Suprapubic skin (tissue), 4 donors: ENCODE measurements at places on chromosomes 11 and 22.

GRCh38 chr22:31846161-31847115, 92.6 kb downstream of the DEPDC5 start:
- no peak for DNase-seq

DNA sequence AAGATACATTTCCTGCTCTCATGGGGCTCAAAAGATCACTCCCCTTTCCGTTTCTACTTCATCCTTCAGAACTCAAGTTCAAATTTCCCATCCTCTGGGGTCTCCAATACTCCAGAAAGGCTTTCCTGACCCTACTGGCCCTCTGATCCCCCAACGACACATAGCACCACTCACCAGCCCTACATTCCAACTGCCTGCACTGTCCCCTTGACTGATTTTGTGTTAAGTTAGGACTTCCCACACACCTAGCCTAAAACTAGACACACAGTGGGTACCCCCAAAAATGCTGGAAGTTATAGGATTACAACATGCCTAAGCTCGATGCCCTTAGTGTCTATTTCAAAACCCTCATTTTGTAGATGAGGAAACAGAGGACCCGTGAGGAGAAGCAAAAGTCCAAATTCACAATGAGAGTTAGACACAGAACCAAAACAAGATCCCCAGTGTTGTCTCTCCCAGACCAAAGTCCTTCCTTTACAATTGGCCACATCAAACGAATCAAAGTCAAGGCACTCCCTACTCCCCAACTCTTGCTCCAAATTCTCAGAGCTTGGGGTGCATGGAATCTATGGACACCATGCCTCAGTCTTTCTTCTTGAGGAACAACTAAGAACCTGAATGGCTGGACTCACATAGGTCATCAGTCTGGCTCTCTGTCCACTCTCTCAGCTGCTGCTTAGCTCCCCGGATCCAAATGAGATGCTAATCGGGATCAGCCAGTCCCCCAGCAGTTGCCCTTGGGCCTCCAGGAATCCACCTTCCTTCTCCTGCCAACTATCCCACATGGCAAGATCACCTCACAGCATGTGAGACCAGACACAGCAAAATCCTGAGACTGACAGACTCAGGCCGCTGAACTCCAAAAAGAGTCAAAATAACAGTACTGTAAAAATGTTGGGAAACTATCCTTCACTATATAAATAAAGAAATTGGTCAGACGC, 1.7 kb downstream of the CLPB start:
- peak; percentile 13 for DNase-seq

- no peak for DNase-seq
These were observed 1.2 kb upstream of the CERK start for GRCh38 chr22:46739094-46739870.

GRCh38 chr11:69238573-69239351, 55.2 kb upstream of the MYEOV start:
- no peak for DNase-seq

- no peak for DNase-seq
These were observed 724 bp upstream of the RASGRP2 start for GRCh38 chr11:64744544-64745188.

DNA sequence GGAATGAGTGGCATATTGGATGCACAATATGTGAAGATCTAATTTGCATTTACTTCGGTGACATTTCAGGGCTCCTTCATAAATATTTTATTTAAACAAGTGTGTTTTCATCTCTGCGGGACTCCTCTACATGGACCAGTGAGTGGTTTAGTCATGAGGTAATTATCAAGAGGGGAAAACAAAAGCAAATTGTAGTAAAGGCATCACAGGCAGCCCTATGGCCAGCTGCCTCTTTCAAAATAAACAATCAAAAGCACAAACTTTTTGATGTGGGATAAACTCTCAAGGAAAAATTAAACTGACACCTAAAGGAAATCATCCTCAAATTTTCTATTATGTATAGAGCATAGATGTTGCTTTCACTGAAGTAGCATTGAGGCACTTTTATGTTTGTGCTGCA, 6.0 kb downstream of the SYT9 start:
- DNase-seq, result no peak

GRCh38 chr11:119367661-119368120, 13.8 kb downstream of the USP2 start:
- DNase-seq, result no peak

DNA sequence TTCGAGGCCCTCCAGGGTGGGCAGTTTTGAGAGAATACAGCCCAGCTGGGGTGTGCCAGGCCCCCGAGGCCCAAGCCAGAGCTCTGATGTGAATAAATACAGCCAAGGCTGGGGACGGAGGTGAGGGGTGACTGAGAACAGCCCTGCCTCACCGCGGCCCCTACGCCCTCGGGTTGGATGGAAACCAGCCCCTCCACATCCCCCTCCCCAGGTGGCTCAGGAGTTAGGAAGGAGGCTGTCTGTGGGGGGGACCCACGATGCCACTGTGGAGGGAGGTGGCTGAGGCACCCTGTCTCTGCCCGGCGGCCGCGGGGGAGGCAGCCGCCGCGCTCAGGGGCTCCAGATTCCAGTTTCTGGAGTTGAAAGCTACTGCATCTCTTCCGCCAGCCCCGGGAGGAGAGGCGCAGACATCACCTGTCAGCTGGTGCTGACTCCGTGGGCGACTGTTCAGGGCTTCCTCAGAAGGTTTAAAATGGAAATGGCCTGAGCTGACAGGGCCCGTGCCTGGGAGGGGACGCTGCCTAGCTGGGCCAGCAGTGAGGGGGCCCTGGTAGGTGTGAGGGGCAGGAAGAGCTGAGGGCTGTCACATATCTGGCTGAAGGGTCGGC, 1.4 kb downstream of the FLRT1 start:
- no peak for DNase-seq

- no peak for DNase-seq
These were observed 11.9 kb downstream of the C22orf31 start for GRCh38 chr22:29049655-29050263.

- no peak for DNase-seq
These were observed 4.1 kb downstream of the SLC25A45 start for GRCh38 chr11:65378208-65378927.

- no peak for DNase-seq
These were observed 90.4 kb downstream of the CWC15 start for GRCh38 chr11:94882931-94883330.

DNA sequence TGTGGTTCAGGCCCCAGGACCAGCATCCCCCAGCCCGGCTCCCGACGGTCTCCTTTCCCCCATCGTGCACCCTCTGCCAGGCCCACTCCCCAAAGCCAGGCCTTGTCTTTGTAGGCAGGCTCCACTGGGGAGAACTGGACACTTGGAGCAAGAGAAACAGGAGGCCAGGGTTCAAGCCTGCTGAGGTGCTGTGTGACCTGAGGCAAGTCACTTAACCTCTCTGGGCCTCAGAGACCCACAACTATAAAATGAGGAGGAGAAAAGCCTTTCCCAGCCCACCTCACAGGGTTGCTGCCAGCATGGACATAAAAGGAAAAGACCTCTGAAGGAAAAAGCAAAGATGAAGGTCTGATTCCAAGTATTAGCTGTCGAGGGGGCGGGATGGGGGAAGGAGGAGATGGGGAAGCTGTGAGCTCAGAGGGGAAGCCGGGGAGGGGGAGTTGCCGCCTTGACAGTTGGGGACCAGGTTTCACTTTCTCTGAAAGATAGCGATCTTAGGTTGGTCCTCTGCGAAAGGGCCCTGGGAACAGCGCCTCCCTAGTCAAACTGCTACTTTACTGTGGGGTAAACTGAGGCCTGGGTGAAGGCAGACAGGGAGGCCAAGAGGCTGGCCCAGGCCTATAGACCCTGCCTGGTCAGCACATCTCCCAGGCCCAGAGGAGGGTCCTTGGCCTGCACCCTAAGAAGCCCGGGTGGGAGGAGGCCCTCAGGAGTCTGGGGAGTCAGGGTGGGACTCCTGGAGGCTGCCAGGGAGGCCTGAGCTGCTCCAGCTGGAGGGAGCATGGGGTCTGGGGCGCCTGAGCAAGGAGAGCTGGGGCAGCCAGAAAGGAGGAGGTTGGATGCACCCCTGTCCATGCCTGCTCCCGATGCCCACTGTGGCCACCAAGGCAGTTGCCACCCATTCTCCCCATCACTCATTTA, 991 bp upstream of the OSM start:
- no peak for DNase-seq

- DNase-seq, result no peak
These were observed 151.8 kb upstream of the CCDC90B start for GRCh38 chr11:83437939-83438338.

DNA sequence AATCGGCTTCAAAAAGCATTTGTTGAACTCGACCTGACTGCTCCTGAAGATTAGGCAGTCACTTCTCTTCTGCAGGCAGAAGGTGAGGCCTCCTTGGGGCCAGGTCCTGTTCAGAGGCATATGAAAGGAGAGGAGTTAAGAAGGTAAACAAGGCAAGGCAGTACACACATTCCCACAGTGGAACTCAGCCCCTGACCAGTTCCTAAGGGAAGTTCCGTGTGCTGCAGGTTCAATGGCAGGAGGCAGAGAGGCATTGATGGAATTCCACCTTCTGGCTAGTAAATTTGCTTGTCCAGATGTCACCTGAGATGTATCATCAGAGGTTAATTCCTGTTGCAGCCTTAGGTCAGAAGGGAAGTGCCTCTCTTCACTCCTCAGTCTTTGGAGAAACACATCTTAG, 337.0 kb upstream of the MTNR1B start:
- no peak for DNase-seq

DNA sequence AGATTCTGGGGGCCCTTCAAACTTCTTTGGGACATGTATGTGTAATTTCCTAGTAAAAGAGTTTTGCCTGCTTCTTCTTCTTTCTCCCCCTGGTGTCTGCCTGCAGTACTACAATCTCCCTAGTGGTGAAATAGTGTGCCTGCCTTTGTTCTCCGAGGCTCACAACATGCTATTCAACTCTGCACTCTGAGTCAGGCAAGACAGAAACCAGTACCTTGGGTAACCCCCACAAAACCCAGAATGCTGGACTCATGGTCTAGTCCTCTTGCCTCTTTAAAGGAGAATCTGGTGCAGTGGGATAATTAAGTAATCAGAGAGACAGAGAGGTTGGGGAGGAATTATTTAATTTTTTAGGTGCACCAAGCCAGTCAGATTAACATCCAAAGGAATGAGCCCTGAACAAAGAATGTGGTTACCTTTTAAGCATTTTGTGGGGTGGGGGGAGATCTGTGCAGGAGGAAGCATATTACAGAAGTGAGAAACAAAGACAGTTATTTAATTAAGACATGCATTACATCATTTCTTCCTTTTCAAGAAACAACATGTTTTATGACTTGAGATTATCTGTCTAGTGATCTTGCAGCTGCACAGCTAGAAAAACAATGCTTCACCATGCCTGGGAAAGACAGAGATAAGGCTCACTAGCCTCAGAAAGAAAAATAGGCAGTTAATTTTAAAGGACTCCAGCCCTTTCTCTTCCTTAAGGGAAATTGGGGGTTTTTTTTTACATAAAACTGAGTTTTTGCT, 11.0 kb upstream of the MS4A6A start:
- DNase-seq, result no peak

- no peak for DNase-seq
These were observed 21.2 kb downstream of the TTC28 start for GRCh38 chr22:28658448-28658847.

- DNase-seq, result no peak
These were observed 14.5 kb upstream of the ARHGAP42 start for GRCh38 chr11:100672498-100673033.

- DNase-seq, result no peak
These were observed 3.2 kb upstream of the MUC6 start for GRCh38 chr11:1039481-1040427.

- no peak for DNase-seq
These were observed 25.5 kb upstream of the CREB3L1 start for GRCh38 chr11:46251954-46252353.

- DNase-seq, result no peak
These were observed 107.2 kb upstream of the PLET1 start for GRCh38 chr11:112367895-112368294.

DNA sequence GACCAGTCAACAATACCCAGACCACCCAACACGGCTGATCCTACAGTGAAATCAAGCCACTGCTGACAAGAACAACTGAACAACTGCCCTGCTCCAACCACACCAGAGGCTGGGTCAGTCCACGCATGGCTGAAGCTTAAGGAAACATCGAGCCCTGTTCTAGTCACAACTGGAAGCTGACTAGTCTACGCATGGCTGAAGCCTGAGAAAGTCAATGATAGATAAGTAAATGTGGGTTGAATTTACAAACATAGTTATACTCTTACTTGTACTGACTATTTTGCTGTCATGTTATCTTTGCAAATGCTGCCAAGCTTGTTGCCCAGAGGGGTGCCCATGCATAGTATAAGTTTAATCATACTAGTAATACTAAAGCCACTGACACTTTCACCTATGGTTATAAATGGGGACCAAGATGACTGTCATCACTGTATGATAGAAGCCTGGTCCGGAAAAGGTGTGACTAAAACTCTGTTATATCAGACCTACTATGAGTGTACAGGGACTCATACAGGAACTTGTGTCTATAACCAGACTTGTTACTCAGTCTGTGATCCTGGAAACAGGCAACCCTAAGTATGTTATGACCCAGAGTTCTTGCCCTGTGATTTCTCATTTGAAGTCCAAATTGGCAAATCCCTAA, 43.4 kb upstream of the GLYAT start:
- DNase-seq, result no peak

DNA sequence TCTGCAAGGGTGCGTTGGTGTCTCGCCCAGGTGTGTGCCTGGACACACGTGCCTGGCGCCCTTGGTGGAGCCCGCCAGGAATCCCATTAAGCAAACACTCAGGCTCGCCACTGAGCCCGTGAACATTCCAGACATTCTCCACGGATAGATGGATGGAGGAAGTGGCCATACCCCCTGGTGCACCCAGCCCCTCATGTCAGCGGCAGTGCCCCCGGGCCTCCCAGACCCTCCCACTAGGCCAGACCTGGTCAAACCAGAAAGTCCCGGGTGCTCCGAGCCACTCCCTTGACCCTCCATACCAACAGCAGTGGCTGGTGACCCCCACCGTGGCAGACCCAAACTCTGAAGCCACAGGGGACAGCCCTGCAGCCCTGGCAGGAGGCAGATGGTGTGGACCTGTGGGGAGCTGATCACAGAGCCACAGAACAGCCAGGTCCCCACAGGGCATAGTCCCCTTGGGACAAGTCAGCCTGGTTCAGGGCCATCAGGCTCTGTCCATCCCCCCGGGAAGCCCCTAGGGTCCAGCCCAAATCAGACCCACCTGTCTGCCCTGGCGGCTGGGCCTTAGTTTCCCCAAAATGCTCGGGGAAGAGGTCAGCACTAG, 1.9 kb downstream of the EPS8L2 start:
- DNase-seq, result peak; percentile 66

- DNase-seq, result peak; percentile 86
These were observed 4.9 kb downstream of the ATP5MGL start for GRCh38 chr22:42635531-42635930.
